ENCODE measurements at places on chromosomes 7 and 10.

DNA sequence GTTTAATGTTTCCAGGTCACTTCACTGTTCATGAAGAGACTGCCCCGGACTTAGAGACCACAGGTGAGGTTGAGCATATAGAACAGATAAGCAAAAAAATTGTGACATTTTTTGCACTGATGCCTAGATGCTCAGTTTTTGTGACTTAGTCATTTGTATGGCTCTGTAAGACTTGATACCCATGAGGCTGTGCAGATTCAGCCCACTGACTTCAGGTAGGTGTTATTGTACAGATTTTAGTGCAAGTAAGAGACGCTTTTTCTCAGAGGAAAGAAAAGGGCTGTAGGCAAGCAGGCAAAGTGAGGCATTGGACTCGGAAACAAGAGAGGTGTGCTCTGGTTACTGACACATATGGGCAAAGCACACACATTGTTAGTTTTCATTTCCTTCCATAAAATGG lies 820.1 kb upstream of the SORCS1 start:
- DNase-seq, result no peak

GRCh38 chr10:7439696-7440095 lies 28.9 kb upstream of the SFMBT2 start:
- no peak for DNase-seq

GRCh38 chr7:19557726-19558465 lies 150.9 kb downstream of the POLR1F start:
- peak; percentile 65 for DNase-seq

- no peak for DNase-seq
Observed at GRCh38 chr10:129962872-129963640, 1.0 kb downstream of the EBF3 start.

DNA sequence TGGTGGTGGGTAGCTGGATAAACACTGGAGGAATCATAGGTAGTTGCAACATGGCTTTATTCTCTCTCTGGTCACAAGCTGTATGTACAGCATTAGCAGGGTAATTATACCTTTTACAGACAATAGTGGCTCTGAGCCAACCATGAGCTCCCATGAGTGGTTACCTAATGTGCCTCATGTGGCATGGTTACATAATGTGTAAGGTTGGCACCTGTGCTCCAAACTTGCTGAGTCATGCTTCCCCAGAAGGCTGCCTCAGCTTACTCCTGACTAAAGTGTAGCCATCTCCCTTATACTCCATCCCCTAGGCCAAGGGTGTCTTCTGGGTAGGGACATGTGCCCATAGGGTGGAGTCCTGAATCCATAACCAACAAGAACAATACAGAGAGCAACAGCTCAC lies 345.3 kb upstream of the SEMA3C start:
- no peak for DNase-seq
